Muscle of back (tissue), 13 donors: ENCODE measurements at places on chromosomes 4 and X.

DNA sequence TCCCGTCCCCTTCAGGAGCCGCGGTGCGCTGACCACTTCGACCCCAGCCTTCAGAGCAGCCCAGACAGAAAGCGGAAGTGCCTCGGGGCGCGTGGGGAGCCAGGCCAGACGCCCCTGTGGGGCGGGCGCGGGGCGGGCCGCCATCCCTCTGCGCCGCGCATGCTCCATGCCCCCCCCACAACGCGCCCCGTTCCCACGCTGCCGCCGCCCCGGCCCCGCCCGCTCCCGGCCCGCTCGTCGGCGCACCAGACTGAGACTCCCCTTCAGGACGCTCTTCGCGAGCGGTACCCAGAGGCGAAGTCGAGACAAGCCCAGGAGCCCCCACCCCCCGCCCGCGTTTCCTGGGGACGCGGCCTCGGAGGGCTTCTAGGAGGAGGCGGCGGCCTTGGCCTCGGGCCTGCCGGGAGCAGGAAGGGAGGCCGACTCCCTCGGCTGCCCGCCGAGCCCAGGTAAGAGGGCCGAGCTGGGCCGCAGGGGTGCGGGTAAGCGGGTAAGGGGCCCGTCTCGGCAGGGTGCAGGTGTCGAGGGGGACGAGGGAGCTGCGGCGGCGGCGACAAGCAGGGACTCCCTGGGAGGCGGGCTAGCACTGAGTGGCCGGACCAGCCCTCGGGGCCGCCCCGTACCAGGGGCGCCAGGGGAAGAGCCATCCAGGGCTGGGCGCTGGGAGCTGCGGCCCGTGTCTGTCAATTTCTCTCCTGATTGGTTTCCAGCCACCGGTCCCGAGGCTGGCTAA lies at the start of gene ZFP92:
Gene ZFP92, plus strand, starts transcription at position 218 of the 733 bp plus-strand sequence. CDS start 6,851 bp downstream, outside the sequence.
- DNase-seq: peak; percentile 37

GRCh38 chr4:93152491-93152890 lies 676.1 kb upstream of the ATOH1 start:
- no peak for DNase-seq

- DNase-seq: no peak
These were observed 24.6 kb upstream of the CD40LG start for GRCh38 chrX:136623396-136623795.

- DNase-seq: no peak
These were observed 108.3 kb upstream of the INPP4B start for GRCh38 chr4:142954415-142954814.

DNA sequence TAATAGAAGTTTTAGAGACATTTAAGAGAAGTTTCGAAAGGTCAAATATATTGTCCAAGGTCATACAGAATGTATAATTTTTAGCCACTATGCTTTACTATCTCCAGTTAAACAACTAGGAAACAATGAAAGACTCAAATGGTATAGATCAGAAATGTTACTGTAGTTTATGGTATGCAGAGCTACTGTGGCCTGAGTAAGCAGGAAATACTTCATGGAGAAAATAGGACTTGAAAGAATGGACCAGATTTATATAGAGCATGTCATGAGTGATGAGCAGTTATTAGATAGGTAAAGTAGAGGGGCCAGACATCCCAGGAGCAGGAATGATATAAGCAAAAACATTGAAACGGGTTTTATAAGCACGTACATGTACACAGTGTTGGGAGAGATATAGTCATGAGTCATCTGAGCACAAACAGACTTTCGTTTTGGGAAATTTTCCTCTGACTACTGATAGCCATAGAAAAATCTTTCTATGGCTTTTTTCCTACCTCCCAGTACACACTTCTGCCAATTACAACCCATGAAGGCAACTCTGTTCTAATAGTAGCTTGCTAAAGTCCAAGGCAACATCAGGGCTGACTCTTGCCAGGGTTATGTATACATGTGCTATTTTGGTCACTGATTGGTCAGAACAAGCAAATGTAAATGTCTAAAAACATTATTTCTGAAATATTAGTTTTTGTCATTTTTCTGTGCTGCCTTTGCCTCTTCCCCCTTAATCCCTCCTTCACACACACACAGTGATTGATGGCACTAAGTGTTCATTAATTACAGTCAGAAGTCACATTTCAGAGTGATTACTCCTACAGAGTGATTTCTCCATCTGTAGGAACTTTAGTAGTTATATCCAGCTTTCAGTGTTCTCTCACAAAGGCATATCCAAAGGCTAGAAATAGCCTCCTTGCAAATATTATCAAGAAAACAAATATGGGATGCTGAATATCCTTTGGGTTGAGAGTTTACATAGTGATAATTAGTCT lies 198.7 kb downstream of the ENOX2 start:
- DNase-seq: no peak
